ENCODE measurements at places on chromosomes 1 and 21.

- DNase-seq = no peak
Measured at GRCh38 chr1:95716097-95716496, 482.1 kb downstream of the RWDD3 start.

DNA sequence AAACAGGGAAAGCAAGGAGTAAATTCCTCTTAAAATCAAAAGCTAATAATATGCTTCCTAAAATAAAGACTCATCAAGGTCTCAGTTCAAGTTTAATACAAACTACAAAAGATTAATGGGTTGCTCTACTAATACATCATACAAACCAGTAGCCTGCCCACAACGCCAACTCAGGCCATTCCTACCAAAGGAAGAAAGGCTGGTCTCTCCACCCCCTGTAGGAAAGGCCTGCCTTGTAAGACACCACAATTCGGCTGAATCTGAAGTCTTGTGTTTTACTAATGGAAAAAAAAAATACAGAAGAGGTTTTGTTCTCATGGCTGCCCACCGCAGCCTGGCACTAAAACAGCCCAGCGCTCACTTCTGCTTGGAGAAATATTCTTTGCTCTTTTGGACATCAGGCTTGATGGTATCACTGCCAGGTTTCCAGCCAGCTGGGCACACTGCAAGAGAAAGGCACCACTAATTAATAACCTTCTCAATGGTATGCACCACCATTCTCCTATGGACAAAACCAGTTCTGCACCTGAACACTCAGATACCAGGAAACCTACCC lies 10.6 kb downstream of the PRDX1 start:
- DNase-seq = no peak

DNA sequence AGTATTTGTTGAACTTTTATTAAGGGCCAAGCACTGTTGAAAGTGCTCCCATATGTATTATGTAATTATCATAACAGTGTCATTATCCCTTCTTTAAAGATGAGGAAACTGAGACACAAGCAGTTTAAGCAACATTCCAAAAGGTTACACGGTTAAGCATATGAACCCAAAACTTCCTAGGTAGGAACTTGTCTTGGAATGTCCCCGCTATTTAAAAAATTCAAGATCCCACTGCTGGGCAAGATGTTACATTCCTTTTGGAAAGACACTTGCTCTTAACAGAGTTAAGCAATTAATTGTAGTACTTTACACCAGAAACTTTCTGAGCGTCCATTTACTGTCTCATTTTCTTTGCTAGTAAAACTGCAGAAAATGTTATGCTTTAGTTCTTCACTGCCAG lies 15.6 kb downstream of the LMO4 start:
- no peak for DNase-seq

GRCh38 chr1:234632225-234632624 lies 22.2 kb upstream of the IRF2BP2 start:
- no peak for DNase-seq

- no peak for DNase-seq
Measured at GRCh38 chr1:95723346-95723745, 489.3 kb downstream of the RWDD3 start.

DNA sequence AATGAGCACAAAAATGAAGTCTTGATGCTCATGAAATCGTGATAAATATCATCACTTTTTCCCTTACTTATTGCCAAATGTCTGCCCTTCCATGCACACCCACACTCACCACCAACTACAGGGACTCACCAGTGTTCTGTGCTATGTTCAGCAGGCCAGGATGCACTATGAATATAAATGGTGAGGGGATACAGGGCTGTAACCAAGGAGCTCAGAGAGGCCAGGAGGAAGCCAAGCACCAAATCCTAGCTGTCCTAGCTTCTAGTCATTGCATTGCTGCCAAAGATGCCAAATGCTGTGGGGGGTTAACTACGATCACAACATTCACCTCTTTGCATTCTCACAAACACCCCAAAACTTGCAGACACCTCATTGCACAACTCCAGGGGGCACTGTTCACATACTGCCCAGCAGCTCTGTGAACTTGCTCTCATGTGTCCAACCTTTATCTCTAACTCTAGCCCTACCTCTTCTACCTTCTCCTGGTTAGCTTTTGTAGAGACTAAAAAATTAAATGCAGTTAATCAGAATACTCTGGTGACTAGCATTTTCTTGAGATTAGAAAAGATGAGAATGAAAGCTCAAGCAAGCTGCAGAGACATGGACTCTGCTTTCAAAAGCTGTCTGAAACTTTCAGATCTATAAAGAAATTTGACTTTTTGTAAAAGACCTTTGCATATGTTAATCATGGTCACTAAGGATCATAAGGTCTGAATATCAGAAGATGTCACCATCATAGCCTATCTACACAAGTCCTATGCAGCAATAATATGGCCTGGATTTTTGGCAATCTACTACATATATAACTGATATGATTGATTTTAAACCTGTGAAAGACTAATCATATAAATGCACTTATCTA lies 13.9 kb upstream of the KIF14 start:
- no peak for DNase-seq

DNA sequence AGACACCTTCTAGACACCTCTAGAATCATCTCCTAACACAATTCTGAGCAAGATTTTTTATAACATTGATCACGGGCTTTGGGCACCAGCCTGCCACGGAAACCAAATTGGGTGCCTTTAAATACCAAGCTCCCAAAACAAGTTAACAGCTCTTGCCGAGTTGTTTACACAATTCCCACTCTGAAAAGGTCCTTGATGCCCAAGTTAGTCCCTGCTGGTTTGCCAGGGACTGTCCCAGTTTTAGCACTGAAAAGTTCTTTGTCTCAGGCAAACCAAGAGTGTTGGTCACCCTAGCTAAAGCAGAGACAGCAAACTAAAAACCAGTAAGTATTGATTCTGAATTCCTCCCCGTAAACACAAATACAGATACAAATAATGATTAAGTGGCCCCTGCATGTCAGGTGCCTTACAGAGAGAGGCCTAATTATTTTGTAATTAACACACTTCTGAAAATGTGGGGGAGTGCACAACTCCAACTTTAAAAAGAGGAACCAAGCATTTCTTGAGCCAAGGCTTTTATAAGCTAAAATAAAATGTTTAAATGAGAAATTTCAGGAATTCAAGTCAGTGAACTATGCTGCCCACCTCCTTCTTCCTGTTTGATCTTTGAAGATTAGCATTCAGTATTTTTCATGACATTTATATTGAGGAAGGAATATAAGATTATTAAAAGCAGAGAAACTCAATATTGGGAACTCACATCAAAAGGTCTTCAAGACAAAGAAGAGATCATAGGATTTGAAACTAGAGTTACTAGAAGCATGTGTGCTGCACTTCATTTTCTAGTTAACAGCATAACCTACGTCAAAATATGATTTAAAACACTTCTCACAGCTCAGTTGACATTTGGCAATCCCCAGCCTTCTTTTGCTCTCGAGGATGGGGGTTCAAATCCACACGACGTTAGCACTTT lies 9.0 kb upstream of the UBE2U start:
- no peak for DNase-seq

DNA sequence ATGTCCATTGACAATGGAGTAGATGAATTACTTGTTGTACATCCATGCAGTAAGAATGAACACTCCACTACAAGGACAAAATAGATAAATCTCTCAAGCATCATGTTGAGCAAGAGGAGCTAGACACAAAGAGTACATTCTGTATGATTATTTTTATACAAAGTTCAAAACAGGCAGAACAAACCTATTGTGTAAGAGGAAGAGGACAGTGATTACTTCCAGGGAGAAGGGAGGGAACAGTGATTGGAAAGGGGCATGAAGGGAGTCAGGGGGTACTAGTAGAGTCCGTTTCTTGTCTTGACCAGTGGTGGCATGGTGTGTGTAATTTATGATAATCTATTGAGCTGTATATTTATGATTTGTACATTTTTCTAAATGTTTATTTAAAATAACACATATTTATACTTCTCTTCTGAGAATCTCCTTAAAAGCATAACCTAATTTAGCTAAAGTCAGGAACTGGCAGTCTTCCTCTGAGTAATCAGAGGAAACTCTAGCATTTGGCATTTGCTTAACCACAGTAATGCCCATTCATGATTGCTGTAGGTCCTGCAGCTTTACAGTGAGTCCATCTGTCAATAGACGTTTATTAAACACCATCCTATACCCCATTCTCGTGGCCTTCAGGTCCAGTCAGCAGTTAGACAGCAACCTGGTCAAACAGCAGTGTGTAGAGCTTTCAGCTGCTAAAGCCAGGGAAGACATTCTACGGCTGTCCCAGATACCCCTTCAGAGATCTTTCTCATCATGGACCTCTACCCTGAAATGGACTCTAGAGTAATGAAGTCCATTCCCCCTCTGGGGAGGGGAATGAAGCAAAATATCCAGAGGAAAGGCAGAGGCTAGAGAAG lies 114.1 kb upstream of the GALNT2 start:
- DNase-seq = no peak

- DNase-seq = peak; percentile 25
Measured at GRCh38 chr21:43269440-43269839, 100.6 kb downstream of the CRYAA start.

GRCh38 chr1:11341901-11342552 lies 69.0 kb downstream of the UBIAD1 start:
- no peak for DNase-seq

- DNase-seq = no peak
Measured at GRCh38 chr1:14404862-14405301, 193.6 kb upstream of the KAZN start.

DNA sequence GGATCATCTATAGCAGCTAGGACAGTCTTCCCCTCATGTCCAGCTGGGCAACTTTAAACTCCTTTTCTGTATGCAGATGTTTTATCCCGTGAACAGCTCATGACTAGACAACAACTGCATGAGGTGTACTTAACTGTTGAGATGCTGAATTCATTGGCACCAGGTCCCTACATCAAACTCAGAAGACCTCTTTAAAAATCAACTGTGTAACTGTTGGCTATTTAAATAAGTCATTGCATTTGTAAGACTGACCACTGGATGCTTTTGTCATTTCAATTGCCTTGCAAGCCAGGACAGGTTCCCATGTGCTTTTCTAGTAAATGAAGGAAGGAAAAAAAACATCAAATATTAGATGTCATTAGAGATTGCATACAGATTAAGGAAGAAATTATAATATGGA lies 28.3 kb upstream of the GORAB start:
- no peak for DNase-seq

GRCh38 chr1:48619539-48619938 lies 147.5 kb upstream of the SPATA6 start:
- DNase-seq = no peak

DNA sequence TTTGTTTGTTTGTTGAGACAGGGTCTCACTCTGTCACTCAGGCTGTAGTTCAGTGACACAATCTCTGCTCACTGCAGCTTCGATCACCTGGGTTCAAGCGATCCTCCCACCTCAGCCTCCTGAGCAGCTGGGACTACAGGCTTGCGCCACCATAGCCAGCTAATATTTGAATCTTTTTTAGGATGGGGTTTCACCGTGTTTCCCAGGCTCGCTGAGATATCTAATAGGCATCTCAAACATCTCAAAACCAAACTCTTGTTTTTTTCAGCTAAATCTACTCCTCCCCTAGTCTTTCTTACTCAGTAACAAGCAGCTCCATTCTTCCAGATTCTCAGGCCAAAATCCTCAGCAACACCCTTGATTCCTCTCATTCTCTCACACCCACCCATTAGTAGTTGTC lies 22.0 kb upstream of the SRRM1 start:
- DNase-seq = no peak

DNA sequence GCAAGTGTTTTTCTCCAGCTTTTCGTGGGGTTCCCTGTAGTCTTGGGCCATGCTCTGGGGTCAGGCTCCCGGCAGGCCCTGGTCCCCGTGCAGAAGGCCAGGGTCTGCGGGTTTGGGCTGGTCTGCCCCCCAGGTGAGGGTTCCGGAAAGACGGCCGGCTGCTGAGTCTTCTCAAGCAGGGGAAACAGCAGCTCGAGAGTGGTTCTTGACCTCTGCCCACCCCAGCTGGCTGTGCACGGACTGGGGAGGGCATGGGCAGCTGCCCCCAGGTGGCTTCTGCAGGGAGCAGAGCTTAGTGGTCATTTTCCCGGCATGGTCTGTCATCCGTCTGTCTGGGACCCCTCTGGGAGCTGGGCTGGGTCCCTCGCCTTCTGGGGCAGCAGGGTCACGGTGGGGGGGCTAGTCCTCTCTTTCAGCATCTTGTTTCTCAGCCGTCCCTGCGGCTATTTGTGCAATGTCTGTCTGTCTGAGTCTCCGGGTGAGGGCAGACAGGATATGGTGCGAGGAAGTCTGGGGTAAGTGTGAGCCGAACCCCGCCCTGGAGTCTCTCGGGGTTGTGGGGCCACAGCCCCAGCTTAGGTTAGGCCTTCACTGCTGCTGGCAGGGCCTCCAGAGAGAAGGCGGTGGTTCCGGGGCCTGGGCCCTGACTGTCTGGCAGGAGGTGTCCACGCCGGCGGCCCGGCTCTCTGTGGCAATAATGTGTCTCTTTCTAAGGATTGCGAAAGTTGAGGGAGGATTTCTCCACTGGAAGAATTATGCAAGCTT lies 6.1 kb downstream of the SKI start:
- DNase-seq = no peak

DNA sequence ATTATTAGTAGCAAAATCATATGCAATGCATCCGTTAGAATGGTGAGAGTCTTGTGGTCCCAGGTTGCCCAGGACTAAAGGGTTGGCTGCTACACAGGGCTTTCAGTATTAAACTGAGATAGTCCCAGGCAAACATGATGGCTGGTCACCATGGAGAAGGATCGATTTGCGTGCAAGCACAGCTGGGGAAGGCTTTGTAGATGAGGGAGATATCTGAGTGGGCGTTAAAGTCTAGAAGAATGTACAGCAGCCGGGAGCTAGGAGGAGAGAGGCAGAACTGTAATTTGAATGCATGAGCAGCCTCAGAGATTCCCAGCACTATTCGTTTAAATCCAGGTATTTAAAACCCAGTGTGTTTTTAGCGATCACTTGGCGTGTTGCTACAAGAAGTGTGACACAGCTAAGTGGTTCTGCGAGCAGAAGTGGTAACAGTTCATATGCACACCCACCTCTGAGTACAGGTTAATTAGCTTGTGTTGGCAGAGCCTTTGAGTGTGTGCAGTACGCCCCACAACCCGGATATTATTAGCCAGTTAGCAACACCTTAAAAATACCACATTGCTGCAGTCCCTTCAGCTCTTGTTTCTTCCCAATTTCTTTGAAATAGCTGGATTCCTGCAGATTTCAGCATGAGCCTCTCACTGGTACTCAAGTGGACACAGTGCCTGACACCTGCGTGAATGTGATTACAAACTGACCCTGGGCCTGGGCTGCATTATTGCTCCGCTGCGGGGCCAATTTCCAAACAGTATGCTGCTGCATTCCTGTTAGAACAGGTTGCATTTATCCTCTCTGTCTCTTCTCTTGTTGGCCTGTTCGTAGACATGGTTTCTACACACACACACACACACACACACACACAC lies 67.2 kb upstream of the SCAF4 start:
- DNase-seq = no peak
